ENCODE measurements at places on chromosomes 4 and X.

GRCh38 chr4:168831585-168831918, 178.5 kb downstream of the CBR4 start:
- DNase-seq: no peak

DNA sequence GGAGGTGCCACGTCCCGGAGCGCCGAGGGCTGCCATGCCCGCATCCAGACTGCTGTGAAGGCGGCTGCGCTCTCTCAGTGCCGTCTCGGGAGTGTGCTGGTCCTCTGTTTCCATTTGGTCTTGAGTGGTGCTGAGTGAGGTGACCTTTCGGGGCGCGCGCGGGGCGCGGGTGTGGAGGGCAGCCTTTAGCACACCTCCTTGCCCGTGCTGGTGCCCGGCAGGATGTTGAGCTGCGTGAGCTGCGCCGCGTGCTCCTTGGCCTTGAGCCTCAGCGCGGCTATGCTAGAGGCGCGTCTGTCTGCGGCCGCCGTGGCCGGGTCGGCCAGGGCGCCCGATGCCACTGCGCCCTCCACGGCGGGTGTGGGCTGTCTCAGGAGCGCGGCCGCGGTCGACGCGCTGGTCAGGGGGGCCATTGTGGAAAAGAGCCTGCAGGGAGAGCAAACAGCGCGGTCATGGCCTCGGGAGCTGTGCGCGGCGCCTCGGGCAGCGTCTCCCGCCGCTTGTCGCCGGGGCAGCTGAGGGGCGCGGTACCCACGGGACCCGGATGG, 11.2 kb downstream of the ARX start:
- no peak for DNase-seq

DNA sequence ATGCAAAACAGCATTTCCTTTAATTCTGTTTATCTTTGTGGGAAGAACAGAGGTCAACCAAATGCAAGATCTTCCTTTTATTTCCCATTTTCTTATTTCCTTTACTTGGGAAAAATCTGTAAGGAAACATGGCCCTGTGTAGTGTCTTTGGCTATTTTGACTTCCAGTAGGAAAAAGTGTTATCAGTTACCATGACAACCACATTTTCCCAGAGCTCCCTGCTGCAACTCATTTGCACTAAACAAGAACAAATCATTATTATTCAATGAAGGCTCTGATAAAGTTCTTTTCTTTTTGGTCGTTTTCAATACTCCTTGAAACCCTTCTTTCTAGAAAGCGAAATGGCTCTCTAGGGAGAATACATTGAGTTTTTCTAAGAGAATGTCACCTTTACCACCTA, 117.2 kb upstream of the DDX53 start:
- DNase-seq: no peak

GRCh38 chrX:154804957-154805695, at the start of gene MPP1:
Gene MPP1 (minus strand): TSS chrX:154805485. CDS start chrX:154805373, 112 bp downstream.
- peak; percentile 68 for DNase-seq

DNA sequence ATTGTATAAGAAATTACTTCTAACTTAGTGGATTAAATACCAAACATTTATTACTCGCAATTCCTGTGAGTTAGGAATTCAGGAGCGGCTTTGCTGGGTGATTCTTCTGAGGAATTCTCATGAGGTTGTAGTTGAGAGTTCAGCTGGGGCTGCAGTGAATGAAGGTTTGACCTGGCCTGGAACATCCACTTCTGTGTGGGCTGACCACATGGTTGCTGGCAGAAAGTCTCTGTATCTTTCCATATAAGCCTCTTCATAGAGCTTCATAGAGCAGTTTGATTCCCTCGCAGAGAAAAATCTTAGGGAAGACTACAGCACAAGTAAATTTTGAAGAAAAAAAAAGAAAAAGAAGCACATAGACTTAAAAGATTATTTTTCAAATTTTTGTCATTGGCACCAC, 339.7 kb upstream of the NWD2 start:
- no peak for DNase-seq

DNA sequence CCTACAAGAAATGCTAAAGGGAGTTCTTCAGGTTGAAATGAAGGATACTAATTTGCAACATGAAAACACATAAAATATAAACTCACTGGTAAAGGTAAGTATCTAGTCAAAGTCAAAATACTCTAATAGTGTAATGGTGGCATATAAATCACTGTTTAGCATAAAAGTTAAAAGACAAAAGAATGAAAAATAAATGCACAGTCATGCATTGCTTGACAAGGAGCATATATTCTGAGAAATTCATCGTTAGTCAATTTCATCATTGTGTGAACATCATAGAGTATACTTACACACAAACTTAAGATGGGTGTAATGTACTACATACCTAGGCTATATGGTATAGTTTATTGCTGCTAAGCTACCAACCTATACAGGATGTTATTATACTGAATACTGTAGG, 194.4 kb upstream of the PDE5A start:
- DNase-seq: no peak

DNA sequence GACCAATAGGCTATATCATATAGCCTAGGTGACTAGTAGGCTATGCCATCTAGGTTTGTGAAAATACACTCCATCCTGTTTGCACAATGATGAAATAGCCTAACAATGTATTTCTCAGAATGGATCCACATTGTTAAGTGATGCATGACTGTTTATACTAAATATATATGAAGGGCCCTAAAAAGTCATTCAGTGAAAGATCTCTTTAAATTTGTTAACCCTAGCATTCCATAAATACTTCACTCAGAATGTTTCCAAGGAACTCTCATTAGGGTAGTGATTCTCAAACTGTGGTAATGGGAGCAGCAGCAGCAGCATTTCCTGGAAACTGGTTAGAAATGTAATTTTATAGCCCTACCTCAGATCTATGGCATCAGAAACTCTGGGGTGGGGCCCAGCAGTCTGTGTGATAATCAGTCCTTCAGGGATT, 74.9 kb downstream of the PRRG1 start:
- DNase-seq: no peak

- no peak for DNase-seq
These were observed 580.4 kb downstream of the ANKRD50 start for GRCh38 chr4:124132161-124132560.

GRCh38 chr4:10104211-10104990, 12.2 kb downstream of the WDR1 start:
- DNase-seq: no peak

GRCh38 chr4:142567199-142567598, 278.9 kb downstream of the INPP4B start:
- no peak for DNase-seq

- DNase-seq: no peak
These were observed 23.1 kb upstream of the PROM1 start for GRCh38 chr4:16106956-16107355.

GRCh38 chrX:13360146-13360545, 40.3 kb upstream of the ATXN3L start:
- DNase-seq: no peak

DNA sequence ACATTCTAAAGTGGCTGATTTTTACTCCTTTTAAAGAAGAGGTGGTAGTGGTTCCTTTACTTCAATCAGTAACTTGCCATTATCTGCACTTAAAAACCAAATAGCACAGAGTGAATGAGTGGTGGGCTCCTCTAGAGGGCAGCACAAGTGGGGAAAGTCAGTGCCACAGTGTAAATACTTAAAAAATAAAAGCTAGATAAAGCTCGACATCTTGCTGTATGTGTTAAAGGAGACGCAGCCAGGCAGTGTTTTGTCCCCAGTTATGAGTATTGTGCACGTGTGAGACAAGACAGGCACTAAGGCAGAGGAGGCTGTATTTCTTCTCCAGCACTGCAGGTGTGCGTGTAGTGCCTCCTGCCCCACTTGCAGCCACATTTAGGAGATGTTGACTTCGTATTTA, 24.6 kb downstream of the NAP1L5 start:
- peak; percentile 49 for DNase-seq

DNA sequence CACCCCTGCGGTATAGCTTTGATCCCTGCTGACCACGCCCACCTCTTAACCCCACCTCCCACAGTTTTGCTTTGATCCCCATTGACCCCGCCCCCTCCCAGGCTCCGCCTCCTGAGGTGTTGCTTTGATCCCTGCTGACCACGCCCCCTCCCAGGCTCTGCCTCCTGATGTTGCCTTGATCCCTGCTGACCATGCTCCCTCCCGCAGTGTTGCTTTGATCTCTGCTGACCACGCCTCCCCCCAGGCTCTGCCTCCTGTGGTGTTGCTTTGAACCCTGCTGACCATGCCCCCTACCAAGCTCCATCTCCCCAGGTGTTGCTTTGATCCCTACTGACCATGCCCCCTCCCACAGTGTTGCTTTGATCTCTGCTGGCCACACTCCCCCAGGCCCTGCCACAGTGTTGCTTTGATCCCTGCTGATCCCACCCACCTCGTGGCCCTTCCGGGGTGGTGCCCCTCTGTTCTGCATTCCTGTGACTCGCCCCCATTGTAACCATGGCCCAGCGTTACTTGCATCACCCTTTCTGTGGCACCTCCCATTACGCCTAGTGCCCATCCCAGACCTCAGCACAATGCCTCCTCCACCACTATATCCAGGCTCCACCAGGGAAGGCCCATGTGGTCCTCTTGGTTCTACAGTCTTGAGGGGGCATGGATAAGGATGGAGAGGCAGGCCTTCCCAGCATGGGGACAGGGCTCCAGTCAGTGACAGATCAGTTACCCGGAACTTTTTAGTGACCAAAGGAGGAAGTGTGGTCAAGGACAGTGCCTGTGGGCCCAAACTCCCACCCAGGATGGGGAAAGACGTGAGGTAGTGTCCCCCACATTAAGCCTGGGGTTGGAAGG, 70.8 kb downstream of the ADRA2C start:
- DNase-seq: peak; percentile 1

GRCh38 chrX:128929271-128930057, 593.8 kb downstream of the SMARCA1 start:
- no peak for DNase-seq

DNA sequence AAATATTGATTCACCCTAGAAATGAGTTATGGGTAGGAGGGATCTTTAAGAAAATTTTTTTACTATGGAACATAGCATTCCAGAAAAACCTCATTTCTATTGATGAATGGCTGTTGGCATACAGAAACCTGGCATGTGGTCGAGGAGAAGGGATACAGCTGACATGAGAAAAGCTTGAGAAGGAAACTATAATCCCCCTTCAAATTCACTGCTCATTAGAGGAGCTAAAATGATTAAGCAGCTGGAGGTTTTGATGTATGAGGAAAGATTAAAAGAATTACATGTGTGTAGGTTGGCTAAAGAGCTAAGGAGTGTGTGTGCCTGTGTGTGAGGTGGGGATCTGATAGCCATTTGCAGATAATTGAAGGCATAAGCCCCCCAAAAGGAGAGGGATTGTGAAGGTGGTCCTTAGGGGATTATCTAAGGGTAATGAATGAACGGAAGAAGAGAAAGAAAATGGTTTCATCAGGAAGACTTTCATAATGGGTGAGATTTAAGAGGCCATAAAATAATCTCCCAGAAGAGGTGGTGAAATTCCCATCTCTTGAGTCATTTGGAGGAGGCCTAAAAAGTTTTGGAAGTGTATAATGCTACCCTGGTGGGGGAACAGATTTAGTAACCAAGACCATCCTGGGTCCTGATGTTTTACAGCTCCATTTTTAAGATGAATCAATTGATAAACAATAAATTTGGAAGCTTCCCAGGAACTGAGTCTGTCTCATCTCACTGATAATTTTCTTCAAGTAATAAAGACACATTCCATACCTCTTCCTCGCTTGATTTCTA, 272.0 kb upstream of the HAND2 start:
- no peak for DNase-seq

- DNase-seq: no peak
These were observed 73.2 kb downstream of the RASL11B start for GRCh38 chr4:52935317-52935716.

DNA sequence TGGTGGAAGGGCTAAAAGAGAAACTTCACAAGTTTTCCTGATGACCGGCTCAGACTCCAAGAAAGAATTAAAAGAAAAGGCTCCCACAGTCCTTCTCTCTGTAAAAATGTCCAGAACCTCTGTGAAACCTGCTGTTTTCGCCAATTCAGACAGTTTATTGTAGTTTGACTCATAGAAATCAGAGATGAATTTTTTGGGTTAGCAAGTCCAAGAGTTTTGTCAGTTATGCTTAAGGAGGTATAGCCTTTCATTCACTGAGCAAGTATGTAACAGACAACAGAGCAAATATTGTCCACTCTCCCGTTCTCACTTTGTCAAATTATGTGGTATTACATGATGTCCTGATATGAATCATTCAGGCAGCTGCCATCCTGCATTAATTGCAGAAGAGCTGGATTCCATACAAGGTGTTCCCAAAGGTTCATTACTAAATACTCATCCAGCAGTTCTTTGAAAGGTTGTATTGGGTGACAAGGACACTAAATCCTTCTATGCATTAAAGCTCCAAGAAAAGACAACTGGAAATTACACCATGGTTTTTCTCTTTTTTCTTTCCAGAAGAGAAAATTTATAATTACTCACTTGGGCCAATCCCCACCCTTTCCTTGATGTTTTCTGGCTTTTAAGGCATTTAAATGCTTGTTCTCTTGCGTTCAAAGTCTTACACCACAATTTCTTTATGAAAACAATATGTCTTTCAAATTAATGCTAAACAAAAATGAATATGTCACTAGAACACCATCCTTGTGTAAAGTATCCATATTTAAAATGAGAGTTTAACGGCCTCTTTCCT, 30.0 kb upstream of the PLAC1 start:
- no peak for DNase-seq

DNA sequence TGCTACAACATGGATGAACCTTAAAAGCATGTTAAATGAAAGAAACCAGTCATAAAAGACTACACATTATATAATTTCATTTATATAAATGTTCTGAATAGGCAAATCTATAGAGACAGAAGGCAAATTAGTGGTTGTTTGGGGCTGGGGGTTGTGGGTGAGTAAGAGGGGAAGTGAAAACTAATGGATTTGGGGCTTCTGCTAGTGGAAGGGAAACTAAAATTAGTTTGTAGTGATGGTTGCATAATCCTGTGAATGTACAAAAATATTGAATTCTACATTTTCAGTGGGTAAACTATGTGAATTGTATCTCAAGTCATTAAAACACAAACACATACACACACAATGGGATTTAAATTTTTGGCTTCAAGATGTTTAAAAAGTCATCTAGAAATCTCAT, 25.4 kb upstream of the LIMCH1 start:
- DNase-seq: no peak

- DNase-seq: no peak
These were observed 977 bp downstream of the RNF175 start for GRCh38 chr4:153758688-153759406.

GRCh38 chr4:124737619-124738018, 25.1 kb upstream of the ANKRD50 start:
- DNase-seq: no peak

DNA sequence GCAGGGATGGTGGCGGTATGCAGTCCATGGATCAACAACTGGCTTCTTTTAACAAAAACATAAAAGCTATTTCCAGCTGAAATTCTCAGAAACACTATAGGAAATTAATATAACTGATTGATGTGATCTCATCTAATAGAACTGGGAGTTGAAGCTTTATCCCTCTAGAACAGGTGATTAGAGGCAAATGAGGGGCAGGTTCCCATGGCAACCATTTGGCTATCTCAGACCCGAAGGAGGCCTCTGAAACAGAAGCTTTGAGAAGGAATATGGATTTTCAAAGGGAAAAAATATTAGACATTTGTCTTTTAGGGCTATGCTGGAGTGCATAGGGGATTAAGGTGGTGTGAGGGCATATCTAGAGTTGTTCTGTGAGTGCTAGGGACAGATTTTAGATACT, 50.0 kb downstream of the IGSF1 start:
- DNase-seq: no peak
